ENCODE measurements at places on chromosomes 5 and 9.

- DNase-seq: no peak
Measured at GRCh38 chr9:68709291-68710110, 4.5 kb downstream of the PIP5K1B start.

DNA sequence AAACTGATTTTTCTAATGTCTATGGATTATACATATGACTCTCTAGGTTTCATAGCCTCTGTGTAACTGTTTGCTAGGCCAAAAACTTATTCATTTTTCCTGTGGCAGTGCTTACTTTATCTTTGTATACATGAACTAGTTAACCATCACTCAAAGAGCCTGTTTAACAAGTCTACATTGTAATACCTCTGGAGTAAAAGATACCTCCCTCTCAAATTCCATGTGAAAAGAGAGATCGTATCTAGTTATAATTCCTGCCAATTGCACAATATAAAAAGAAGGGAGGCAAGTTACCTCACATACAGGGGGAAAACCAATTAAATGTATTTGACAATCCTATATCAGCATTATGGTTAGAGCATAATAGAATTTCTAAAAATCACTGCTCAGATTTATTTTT is 271.9 kb upstream of the ST8SIA4 start:
- no peak for DNase-seq

- no peak for DNase-seq
Measured at GRCh38 chr9:90948156-90948555, 146.5 kb downstream of the SYK start.

DNA sequence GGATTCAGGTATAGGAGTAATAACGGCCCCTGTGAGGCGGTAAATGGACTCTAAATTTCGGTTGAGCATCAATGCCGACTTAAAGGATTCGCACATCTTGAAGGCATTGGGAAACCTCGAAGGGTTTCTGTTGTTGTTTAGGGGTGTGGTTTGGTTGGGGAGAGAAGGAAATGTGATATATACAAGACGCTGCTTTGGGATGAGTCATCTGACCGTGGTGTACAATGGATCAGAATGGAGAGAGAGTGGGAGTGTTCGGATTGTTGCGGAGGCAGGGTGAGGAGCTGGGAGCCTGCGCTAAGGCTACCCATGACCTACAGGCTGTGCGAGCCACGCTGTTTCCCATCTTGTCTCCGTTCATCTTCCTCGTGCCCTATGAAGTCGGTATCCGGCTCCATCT is 60.4 kb upstream of the ERCC6L2 start:
- no peak for DNase-seq

DNA sequence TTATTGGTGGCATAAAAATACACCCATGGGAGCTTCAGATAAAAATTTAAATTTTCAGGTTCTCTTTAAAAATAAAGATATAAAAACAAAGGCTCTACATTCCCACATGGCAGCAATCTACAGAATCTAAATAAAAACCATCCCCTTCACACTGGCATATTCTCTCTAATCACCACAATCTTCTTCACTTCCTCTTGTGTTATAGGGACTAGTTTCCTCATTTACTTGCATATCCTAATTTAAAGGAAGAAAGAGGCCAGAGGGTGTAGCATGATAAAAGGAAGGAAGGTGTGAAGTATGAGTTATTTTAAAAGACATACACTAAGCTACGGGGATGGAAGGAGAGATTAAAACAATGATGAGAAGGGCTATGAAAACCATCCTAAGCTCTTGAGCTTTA is 390.5 kb downstream of the ZNF608 start:
- no peak for DNase-seq

GRCh38 chr5:10420932-10421331 is 20.7 kb upstream of the ROPN1L start:
- no peak for DNase-seq

- no peak for DNase-seq
Measured at GRCh38 chr5:131511934-131512333, 123.1 kb downstream of the RAPGEF6 start.

GRCh38 chr9:136010176-136010575 is 49.0 kb upstream of the UBAC1 start:
- DNase-seq: no peak

- no peak for DNase-seq
Measured at GRCh38 chr9:19431361-19432171, 22.8 kb downstream of the ACER2 start.

GRCh38 chr5:139877129-139877597 is 81.6 kb downstream of the PSD2 start:
- no peak for DNase-seq

GRCh38 chr9:31542384-31543055 is 841.9 kb upstream of the ACO1 start:
- no peak for DNase-seq

DNA sequence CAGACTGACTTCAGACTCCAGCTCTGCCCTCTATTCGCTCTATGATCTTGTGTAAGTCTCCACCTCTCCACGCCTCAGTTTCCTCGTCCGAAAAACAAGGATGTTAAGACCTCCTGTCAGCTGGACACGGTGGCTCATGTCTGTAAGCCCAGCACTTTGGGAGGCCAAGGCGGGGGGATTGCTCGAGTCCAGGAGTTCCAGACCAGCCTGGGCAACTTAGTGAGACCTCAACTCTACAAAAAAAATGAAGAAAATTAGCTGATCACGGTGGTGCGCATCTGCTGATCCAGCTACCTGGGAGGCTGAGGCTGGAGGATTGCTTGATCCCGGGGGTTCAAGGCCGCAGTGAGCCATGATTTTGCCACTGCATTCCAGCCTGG is 36.6 kb upstream of the GABRP start:
- DNase-seq: no peak

Data from stimulated activated CD8-positive, alpha-beta memory T cell treated with anti-CD3 and anti-CD28 coated beads, Interleukin-2, amount 100 ng/mL, for 48 hours (primary cell).